Stimulated activated CD4-positive, alpha-beta T cell treated with anti-CD3 and anti-CD28 coated beads, Interleukin-4, amount 100 ng/mL, for 24 hours (primary cell): ENCODE measurements at places on chromosomes 7 and 10.

DNA sequence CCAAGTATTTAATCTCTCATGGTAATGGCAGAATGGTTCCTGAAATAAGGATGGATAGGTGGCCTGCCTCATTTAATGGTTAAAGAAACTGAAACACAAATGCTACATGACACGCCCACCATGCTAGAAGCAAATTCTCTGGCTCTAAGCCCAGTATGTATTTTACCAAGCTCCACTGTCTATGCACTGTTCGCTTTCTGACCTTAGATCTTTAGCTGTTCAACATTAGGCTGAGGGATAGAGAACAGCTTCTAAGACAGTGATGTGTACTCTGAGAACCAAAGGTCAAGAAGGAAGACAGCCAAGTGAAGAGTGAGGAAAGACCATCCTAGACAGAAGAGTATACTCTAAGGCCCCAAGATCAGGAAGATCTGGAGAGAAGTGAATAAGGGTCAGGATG is 26.6 kb downstream of the FAM3C start:
- no peak for DNase-seq

DNA sequence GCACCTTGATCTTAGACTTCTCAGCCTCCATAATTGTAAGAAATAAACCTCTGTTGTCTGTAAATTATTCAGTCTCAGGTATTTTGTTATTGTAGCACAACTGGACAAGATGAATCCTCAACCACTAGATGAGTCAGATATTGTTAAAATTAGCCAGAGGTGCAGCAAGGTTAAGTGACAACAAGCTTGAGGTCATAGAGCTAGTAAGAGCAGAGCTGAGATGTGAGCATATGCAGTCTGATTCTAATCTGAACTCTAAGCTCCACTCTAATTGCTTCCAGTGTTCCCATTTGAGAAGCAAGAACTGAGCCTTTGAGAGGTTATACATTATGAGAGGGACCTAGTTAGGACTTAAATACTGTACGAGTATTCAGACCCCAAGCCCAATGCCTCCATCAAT is 93.1 kb downstream of the FZD1 start:
- DNase-seq: no peak

DNA sequence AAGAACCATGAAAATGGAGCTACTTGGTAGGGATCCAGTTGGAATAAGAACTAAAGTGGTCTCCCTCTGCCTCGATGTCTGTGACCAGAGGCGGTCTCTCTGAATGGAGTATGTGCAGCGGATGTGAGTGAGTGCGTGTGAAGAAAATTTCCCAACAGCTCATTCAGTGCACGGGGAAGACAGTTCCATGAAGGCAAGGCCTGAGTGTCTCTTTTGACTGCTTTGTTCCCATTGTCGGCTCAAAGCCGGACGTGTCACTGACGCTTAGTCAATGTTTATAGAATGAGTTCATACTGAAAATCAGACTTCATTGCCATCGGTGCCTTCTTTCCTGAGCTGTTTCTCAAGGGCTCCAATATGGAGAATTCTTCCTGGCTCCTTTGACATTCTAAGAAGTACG is 55.3 kb upstream of the GRB10 start:
- DNase-seq: no peak

GRCh38 chr7:149199234-149199995 is 4.1 kb downstream of the ZNF282 start:
- DNase-seq: no peak

DNA sequence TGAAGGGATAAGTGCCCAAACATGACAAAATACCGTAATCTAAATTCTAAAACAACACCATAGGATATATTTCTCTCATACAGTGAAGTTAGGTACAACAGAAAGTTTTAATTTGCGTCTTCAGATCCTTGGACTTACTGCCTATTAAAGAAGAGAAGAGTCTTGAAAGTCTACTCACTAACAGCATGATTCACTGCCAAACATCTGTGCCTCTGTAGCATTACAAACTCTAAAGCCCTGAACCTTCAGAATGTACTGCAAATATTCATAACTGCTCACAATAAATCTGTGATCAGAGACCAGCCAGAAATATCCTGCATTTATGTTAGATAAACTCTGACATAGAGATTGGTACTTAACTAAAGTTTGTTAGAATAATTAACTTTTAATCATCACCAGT is 365.3 kb downstream of the PARD3 start:
- DNase-seq: no peak

GRCh38 chr10:92110039-92110794 is 180.7 kb downstream of the CPEB3 start:
- DNase-seq: no peak

- DNase-seq: no peak
Measured at GRCh38 chr7:43612128-43612527, 29.2 kb downstream of the STK17A start.

DNA sequence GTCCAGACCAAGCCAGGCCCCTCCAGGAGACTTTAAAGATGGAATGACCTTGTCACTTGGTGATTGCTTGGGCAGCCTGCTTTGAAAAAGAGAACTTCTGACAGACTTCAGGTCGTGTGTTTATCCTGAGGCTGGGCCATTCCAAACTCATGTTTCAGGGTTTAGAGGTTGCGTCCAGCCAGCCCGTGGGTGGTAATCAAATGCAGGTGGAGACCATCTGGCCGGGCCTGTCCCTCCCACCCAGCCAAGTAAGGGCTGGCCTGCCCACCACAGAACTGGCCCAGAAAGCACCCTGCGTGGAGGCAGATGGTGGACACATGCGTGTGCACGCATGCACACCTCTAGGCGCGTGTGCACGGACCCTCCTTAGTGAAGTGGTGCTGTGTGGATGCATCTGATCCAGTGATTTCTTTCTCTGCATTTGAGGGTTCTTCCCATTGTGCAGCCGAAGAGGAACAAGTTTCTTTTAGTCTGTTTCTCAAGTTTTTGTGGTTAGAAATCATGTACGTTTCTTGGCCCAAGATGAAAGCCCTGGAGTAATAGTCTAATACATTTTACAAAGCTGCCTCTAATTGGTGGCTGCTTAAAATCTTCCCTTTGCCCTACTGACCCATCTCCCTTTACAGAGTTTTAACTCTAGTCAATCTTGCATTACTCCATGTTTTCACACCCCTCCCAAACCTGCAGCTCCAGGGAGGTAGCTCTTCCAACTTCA is 43.0 kb downstream of the SUFU start:
- DNase-seq: no peak

DNA sequence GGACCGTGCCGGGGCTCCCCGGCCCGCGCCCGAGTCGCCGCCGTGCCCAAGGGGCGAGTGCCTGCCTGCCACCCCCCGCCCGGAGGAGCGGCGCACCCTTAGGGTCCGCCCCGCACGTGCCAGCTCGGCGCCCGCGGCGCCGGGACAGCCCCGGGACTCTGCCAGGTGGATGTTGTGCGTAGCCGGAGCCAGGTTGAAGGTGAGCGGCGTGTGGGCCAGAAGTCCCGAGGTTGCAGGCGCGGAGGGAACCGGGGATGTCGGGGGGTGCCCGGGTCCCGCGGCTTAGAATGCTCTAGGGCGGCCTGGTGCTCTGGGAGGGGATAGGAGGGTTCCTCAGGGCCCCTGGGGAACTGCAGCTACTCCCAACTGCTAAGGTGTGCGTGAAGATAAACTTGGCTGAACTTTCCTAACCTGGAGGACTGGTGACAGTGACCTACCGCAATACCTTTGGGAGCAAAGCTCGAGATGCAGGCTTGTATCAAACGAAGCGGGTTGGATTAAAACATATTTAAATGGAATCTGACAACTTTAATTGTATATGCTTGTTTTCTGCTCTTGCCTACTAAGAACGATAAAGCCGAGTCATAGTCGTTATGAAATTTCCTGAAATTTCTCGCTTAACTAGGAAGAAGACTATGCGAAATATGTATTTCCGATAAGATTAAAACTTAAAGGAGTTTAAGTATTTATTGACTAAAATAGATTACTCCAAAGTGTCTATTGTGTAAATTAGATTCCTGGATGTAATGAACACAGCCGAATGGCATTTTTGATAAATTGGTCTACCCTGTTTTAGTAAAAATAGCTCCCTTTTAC is at the start of gene CUX1:
Gene CUX1 (plus strand): TSS at position 156 of the 816 bp plus-strand sequence. CDS start 14 bp downstream, at position 170.
- peak; percentile 21 for DNase-seq

DNA sequence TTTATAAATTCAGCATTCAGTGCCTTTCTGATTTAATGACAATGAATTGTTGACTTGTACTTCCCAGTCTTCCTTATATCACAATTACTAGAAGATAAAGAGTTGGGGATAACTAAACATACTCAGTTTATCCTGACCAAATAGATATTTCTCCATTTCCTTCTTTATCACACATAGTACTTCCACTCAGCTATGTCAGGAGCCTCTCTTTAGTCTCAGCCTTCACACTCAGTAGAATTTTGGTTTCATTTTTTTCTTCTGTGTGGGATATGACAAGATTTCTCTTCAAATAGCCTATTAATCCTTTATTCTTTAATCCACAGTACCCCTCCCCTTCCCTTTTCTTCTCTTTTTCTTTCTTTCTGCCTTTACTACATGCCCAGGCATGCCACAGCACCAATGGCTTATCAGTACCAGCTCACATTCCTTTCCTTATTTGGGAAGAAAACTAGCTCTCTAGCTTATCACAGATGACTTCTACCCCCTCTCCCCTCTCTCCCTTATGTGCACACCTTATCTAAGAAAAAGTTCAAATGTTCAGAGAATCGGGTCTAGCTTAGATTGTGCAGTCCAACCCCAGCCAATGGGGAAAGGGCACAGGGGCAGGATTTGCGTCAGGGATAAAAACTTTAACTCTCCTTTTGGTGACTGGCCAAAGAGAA is 109.0 kb downstream of the PHF14 start:
- DNase-seq: no peak

DNA sequence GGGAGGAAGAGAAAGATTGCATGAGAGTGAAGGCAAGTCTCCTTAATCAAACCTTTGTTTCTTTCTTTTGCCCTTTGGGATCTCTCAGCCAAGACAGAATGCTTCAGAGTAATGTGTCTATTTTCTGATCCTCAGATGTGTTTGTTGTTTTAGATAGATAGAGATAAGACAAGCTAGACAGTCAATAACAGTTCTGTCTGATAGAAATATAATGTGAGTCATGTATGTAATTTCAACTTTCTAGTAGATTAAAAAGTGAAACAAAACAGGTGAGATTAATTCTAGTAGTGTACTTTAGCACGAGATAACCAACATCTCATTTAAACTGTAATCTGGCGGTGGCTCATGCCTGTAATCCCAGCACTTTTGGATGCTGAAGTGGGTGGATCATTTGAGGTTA is 159.2 kb downstream of the GATA3 start:
- DNase-seq: no peak

- no peak for DNase-seq
Measured at GRCh38 chr10:92530421-92530820, 43.5 kb downstream of the IDE start.

- no peak for DNase-seq
Measured at GRCh38 chr7:45197461-45197860, 39.9 kb downstream of the RAMP3 start.

DNA sequence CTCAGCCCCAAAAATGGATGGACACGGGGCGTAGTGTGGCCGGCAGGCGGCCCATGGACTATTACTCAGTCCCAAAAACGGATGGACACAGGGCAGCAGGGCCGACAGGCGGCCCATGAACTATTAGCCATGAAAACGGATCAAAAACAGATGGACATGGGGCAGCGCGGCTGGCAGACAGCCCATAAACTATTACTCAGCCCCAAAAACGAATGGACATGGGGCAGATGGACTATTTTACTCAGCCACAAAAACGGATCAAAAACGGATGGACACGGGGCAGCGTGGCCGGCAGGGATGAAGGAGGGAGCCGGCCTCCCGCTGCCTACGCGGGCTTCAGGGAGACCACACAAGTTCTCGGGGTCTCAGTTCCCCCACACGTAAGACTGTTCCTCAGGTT is 32.9 kb downstream of the GPER1 start:
- no peak for DNase-seq
